ENCODE measurements at places on chromosomes 3 and 15.
A peak's percentile ranks its signal among the peaks of the same experiment; 100 is the strongest.

DNA sequence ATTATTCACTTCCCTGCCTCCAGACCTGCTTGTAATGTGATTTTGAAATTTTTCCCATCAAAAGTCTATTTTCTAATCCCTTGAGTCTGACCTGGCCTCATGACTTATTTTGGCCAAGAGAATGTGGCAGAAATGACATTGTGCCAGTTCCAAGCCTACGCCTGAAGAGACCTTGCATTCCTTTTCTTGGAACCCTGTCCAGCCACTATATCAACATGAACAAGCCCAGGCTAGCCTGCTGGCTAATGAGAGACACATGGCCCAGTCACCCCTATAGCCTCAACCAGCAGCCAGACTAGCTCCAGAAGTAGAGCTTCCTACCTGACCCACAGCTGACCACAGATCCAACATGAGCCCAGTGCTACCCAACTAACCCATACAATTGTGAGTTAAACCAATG lies 121.1 kb upstream of the ACP3 start:
- DNase-seq = no peak

- peak; percentile 52 for DNase-seq
These were observed 10.7 kb upstream of the CNTN6 start for GRCh38 chr3:1082108-1082507.

DNA sequence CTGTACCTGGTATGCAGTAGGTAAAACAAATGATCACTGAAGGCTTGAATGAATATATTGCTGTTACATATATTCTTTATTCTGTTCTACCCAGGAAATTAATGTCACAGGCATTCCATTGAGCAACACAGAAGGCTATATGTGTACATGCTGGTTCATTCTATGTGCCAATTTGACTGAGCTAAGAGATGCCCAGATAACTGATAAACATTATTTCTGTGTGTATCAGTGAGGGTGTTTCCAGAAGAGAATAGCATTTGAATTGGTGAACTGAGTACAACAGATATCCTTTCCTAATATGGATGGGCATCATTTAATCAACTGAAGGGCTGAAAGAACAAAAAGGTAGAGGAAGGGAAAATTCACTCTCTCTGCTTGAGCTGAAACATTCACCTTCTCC lies 886.8 kb downstream of the FHIT start:
- DNase-seq = no peak

GRCh38 chr3:147934451-147935180 lies 525.5 kb downstream of the ZIC1 start:
- DNase-seq = no peak

DNA sequence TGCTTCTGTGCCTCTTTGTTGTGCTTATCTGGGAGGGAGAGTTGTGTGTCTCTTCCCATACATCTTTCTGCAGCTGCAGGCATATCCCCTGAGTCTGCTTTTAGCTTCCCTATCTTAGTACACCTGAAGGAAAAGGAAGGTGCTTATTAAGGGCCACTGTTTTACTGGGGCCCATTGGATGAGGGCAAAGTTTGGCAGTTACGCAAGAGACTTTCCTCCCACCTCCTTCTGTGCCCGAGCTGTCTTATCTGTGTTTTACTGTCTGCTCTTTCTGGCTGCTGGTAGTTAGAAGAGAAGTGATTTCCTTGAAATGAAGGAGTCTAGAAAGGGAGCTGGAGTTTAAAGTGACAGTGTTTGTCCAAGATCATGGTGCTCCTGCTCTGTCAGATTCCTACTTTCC lies 66.5 kb downstream of the GABRG3 start:
- DNase-seq = no peak

DNA sequence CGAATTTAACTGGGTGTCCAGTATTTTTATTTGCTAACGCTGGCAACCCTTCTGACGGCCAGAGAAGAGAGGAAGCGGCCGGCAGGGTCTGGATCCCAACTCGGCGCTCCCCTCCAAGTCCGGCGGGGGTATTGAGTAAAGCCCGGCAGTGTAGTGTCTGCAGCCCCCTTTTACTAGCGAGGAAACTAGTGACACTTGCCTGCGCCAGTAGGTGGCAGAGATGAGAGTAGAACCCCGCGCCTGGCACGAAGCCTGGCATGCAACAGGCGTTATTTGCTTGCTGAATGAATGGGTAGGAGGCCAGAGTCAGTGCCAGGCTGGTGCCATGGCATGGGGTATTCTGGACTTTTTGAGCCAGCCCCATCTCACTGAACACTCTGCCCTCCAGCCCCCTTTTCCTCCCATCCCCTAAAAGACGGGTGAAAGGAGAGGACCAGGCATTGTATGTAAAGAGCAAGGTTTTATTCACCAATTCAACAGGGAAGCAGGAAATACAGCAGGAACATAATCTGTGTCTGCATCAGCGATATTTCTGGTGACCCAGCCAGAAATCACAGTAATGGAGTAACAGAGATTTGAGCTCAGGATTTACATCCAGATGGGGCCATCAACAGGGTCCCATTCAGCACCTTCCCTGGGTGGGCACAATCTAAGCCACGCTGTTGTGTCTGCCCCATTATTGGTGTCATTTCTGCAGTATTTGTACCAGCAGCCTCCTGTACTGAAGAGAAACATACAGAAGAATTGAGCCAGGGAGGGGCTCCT lies 788 bp upstream of the WDR73 start:
- DNase-seq = peak; percentile 82

DNA sequence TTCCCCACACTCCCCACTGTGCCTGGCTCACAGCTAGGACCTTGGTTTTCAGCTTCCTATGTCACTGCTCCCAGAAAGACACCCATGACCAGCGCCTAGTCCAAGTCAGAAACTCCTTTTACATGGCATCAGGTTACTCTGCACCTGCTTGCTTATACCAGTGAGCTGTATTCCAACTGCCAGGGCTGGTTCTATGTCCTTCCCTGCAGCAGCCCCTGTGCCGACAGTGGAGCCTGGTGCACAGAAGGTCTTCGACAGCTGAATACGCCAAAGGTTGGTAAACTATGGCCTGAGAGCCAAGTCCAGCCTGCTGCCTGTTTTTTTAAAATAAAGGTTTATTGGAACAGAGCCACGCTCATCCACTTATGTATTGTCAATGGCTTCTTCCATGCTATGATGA lies 102.5 kb downstream of the IQSEC1 start:
- no peak for DNase-seq

DNA sequence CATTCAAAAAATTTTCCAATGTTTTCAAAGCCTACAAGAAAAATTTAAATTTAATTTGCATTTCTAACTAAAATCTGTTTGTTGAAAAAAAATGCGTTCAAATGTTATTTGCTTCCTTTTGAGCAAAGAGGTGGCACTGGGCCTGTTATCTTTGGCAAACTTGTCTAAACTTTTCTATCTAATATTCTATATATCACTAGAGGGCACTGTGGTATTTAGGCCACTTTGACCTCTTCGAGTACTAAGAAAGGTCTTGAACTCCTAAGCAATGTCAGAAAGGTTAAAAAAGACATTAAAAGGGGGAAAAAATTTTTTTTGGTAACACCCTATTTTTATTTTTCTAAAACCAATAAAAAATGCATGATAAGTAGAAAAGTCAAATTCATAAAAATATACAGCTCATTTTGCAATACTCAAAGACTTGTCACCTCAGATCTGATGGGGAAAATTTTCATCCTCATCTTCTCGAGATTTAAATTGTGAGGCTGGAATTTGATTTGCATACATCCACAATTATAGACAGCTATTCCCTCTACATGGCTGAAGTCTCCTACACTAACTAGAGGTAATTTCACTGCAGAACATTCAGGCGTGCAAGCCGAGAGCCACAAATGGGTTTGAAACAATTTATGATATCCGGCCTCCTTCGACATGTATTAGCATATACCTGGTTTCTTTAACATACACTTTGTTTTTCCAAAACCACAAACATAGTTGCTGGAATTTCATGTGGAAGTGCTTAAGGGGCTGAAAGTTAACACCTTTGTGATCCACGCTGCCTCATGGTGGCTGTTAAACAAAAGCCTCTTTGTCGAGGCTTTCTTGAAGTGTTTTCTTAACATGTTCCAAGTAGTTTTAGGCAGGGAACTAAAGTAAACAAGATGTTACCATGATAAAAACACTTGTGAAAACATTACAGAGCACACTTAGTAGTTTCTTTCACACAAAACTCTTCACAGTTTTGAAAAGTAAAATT lies 576.4 kb downstream of the FOXP1 start:
- DNase-seq = peak; percentile 51

DNA sequence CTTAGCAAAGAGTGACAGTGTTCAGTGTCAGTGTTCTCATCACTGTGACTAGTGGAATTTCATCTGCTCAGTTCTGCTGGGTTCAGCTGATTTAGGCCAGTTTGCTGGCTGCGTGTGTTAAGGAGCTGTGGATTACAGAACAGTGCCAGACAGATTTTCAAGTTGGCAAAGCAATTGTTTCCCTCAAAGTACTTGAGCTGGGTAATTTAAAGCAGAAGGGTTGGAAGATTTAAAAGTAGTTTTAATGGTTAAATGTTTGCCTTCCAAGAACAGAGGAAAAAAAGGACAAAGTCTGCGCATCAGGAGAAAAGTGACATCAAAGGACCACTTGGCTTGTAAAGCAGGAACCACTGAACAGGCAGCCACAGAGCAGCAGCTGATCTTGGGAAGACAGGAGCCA lies 8.7 kb downstream of the ESYT3 start:
- DNase-seq = no peak

- no peak for DNase-seq
These were observed 29.4 kb downstream of the EOGT start for GRCh38 chr3:68984011-68984530.

DNA sequence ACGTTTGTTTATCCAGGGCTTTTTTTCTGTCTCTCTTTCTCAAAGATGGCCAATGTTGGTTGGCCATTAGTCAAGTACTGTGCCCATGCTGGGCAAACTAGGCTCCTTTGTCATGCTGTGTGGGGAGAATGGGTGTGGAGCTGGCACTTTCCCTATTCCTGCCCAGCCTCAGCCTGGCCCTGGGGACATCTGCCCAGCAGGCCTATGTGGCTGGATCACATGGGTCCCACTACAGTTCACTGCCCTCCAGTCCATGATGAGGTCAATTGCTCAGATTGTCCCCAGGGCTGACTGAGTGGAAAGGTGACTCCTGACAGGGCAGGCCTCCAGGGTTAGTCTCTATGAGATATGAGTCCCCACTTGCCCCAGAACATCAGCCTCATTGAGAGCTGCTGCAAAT lies 54.4 kb upstream of the HERC1 start:
- DNase-seq = no peak

DNA sequence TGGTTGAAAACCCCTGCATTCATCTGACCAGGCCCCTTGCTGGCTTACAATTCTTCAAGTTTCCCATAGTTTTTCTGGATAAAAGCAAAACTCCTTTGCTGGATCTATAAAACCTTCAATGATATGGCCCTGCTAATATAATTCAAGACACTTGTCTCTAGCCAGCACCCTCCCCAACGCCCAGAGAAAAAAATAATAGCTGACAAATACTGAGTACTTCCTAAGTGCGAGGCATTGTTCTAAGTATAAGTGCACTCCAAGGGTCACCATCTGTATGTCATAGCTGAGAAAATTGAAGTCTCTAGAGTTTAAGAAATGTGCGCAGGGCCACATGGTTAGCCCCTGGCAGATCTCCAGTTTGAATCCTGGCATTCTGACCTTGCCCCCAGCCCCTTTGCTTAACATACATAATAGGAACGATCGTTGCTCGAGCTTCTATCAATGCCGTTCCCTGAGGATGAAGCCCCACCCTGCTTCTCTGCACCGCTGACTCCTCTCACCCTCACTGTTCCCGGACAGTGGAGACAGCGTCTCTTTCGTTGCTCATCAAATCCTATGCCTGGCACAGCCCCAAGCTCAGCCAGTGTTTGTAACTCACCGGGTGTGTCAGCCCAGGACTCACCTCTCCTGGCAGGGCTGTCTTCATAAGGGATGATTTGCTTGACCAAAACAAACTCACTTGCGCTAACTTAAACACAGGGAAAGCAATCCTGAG lies 377.1 kb upstream of the PROK2 start:
- peak; percentile 38 for DNase-seq

DNA sequence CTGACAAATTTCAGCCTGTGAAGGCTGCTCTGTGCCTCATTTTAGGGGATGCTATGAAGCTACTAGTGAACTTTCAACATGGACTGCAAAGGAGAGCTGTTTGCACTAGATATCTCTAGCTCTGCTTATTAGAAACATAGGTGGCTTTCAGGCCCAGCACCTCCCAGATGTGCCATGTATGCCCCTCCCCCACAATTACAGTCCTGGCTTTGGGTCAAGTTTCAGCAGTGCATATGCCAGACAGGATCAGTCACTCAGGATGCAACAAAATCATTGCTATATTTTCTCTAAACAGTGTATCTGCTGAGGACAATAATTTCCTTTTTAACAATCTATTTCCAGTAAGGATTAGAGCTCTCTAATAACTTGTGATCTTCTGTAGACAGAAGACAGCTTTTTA lies 178.8 kb upstream of the STAC start:
- DNase-seq = no peak

DNA sequence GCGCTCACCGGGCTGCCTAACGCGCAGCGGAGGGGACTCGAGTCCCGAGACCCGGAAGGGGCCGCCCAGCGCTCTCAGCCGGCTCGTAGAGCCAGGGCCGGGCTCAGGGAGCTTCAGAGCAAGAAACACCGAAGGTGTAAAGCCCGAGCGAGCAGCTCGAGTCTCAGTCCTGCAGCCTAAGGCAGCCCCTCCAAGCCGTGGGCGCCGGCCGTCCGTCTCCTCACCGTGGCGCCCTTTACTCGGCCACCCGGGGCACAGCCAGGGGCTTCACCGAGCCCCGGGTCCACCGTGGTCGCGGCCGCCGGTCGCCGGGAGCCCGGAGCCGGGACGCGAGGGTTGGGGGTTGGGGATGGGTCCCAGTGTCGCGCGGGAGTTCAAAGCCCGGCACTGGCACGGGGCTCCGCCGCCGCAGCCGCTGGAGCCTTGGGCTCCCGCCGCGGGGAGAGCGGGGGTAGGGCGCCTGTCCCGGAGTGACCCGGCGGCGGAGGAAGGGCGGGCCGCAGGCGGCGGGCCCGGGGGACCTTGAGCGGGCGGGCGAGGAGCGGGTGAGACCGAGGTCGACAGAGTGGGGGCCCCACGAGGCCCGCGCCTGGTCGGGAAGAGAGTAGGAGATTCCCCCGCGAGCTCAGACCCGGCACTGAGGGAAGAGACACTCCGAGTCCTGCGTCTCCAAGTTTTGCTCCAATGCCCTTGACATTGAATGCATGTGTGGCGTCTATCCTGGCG lies 26.9 kb upstream of the THRB start:
- DNase-seq = peak; percentile 34

DNA sequence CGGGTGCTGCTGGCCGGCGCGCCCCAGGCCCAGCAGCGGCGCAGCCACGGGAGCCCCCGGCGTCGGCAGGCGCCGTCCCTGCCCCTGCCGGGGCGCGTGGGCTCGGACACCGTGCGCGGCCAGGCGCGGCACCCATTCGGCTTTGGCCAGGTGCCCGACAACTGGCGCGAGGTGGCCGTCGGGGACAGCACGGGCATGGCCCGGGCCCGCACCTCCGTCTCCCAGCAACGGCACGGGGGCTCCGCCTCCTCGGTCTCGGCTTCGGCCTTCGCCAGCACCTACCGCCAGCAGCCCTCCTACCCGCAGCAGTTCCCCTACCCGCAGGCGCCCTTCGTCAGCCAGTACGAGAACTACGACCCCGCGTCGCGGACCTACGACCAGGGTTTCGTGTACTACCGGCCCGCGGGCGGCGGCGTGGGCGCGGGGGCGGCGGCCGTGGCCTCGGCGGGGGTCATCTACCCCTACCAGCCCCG lies 777 bp downstream of the LOXL1 start:
- DNase-seq = no peak

Measured in fibroblast of lung (primary cell).